ENCODE measurements at places on chromosomes 16 and 17.

- DNase-seq: no peak
These were observed 837 bp downstream of the LRRC59 start for GRCh38 chr17:50396261-50397110.

GRCh38 chr17:63621684-63622573 lies at the start of gene MAP3K3:
Gene MAP3K3, plus strand, starts transcription at chr17:63622417. Its CDS starts 343 bp downstream, at chr17:63622760.
- peak; percentile 100 for DNase-seq

GRCh38 chr16:20301840-20302239 lies 25.5 kb downstream of the GP2 start:
- no peak for DNase-seq

- DNase-seq: peak; percentile 59
These were observed 723.1 kb downstream of the CDH11 start for GRCh38 chr16:64398793-64399192.

- no peak for DNase-seq
These were observed 193.8 kb upstream of the TOX3 start for GRCh38 chr16:52740766-52741165.

- DNase-seq: no peak
These were observed 69.0 kb downstream of the CDH13 start for GRCh38 chr16:82695806-82696205.

- DNase-seq: no peak
These were observed 7.3 kb upstream of the PRSS36 start for GRCh38 chr16:31157136-31157535.

DNA sequence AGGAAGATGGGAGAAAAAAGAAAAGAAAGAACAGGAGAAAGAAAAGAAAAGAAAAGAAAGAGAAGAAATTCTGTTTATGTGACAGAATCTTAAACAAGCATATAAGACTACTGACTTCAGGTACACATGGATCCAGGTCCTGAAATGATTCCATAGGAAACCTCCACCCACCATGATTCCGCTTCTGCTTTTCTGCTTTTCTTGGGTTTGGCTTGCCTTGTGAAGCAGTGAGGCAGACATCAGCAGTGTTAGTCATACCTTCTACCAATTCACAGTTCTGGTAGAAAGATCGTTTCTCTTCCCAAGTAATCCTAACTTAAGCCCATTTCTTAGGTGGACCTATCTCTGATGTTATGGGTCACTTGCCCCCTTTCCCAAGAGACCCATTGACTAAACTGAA lies 660.1 kb upstream of the RBFOX1 start:
- DNase-seq: no peak

- DNase-seq: no peak
These were observed 770 bp downstream of the HBM start for GRCh38 chr16:166375-167121.

- no peak for DNase-seq
These were observed 248.9 kb upstream of the FOXF1 start for GRCh38 chr16:86261379-86261778.

- DNase-seq: no peak
These were observed 157.0 kb upstream of the SOX9 start for GRCh38 chr17:71963791-71964190.

GRCh38 chr17:15886804-15887203 lies 58.1 kb upstream of the ADORA2B start:
- DNase-seq: no peak

DNA sequence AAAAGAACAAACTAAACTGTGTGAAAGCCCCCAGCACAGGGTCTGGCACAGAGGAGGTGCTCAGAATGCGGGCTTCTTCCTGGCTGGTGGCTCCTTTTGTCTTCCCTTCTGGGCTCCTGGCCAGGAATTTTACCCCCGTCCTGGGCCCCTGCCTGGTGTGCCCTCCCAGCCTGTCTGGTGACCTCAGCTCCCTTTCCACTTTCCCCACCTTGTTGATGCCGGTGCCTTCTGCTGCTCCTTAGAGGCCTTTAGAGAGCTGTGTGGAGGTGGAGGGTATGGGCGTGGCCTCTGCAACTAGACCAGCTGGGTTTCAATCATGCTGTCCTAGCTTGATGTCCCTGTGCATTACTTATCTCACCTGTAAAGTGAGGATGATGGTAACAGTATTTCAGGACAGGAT lies 16.8 kb downstream of the PIRT start:
- DNase-seq: no peak

DNA sequence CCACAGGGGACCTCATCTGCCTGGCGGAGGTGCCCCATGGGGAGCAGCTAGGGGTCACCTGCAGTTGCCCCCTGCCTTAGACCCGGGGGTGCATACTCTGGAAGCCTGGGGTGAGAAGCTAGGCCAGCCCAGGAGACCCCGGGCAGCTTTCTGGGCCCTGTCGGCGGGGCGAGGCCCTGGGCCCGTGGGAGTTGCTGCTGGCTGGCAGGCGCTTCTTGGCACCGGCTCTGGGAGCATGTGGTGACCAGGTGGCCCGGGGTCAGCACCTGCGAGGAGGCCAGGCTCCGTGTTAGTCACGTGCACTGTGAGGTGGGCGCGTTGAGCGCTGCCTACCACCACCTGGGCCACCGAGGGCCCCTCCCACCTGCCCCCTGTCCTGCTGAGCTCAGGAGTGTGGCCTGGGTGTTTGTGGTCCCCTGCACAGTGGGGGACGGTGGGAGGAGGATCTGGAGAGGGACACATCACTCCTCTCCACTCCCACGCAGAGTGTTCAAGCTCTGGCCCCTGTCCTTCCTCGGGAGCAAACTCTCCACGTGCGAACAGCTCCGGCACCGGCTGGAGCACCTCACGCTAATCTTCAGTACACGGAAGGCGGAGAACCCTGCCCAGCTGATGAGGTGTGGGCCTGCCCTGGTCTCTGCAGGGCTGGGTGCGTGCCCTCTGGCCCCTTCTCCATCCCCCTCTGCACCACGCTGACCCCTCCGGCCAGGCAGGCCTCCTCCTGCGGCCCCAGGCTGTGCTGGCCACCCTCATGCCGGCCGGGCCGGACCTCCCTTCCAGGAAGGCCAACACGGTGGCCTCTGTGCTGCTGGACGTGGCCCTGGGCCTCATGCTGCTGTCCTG lies 5.8 kb downstream of the PIGQ start:
- no peak for DNase-seq

GRCh38 chr16:1940273-1941161 lies 2.5 kb downstream of the MSRB1 start:
- no peak for DNase-seq

- no peak for DNase-seq
These were observed 74.6 kb downstream of the CMC2 start for GRCh38 chr16:80931801-80932707.

DNA sequence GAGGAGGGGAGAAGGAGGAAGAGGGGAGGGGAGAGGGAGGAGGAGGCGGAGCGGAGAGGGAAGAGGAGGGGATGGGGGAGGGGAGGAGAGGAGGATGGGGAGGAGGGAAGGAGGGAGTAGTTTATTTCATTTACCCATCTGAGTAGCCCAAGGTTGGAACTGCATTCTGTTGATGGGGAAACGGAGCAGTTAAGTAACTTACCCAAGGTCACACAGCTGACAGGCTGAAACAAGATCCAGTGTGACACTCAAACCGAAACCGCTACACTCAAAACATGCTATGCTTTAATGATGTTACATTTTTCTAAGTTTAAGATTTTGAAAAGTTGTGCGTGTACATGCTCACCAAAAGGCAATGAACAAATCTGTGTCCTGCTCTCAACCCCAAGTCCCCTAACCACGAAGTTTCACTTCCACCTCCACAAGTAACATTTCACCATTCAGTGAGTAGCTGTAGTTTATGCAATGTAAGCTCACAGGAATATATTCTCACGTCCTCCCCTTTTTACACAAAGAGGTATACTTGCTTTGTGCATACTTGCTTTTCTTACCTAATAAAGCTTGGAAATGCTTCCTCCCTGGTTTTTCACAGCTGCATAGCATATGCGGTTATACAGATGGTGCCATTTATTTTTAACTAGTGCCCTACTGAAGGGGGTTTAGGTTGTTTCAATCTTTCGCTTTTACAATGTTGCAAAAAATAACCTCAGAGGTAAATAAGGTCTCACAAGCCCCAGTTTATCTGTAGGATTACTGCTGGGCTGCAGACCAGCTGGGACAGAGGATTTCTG lies 275.3 kb downstream of the PARN start:
- no peak for DNase-seq

GRCh38 chr17:50037321-50038107 lies 18.4 kb upstream of the ITGA3 start:
- DNase-seq: no peak

DNA sequence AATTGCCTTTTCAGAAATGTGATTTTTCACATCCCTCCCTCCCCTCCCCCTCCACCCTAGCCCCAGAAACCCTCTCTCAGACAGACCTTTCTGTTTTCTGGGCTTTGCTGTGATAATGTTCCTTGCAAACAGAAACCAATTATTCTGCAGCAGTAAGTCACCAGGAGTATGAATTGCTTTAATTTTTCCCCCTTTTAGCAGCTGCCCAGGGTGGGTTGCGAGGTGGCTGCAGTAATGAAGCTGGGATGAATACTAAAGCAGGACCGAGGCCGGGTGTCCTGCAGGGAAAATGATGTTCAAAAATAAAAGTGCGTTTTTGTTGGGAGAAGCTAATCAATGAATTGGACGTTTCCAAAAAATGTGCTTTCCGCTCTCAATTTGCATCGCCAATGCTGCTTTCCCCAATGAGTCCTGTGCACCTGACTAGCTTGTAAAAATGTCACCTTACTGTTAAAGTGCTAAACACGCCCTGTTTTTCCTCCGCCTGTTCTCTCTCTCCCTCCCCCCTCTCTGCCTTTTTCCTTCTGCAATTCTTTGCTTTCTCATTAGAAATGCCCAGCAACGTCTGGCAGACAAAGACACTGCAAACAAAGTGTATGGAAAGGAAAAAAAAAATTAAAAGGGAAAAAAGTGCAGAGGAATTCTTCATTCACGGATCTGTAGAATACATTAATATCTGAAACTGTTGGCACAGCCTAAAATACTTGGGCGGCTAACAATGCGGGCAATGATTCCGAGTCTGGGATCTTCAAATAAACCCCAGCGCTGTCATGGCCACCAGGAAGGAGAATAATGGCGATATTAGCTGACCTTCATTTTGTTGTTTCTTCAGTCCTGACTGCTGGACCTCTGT lies 244.1 kb downstream of the STX8 start:
- no peak for DNase-seq
